ENCODE measurements at places on chromosomes 2 and 18.

GRCh38 chr2:95346231-95346737 lies 49.1 kb downstream of the KCNIP3 start:
- peak; percentile 54 for DNase-seq

DNA sequence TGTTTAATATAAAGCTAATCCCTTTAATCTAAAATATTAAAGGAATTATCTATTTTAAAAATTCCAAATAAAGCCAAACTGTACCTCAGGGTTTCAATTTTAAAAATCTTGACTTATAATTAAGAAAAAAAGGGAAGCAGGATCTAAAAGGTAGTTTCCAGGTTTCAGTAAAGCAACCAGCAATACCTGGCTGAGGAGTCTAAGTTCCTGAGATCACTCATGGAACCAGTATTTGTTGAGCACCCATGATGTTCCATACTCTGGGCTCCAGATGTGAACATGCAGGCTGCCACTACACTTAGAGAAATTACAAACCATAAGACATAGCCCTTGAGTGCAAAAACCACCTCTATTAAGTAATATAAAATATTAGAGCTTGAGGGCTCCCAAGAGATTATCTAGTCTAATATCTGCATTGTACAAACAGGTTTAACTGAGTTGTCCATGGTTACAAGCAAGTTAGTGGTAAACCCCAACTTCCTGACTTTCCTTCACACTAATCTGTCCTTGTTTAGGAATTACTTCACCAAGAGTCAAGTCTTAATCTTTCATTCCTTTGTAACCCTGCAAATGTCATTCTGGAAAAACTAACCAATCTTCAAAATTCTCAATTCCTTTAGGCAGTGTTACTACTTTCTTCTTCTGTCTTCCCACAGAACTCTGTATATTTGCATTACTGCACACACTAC lies 49.2 kb downstream of the CLASP1 start:
- DNase-seq: no peak

DNA sequence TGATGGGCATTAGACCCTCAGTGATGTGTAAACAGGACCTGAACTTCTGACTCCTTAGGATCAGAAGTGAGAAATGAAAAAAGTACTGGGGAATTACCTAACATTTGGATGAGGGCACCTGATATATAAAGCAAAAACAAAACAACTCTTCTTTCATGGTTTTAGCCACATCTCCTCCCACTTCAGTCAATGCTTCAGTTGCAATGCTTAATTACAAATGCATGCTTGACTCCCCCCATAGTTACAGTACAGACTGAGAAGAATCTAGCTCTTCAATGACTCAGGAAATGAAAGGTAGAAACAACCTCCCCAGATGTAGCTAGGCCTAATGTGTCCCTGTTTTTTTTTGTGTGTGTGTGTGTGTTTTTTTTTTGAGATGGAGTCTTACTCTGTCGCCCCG lies 276.8 kb upstream of the POU3F3 start:
- no peak for DNase-seq

- DNase-seq: no peak
Measured at GRCh38 chr2:71588497-71589170, 135.3 kb downstream of the DYSF start.

DNA sequence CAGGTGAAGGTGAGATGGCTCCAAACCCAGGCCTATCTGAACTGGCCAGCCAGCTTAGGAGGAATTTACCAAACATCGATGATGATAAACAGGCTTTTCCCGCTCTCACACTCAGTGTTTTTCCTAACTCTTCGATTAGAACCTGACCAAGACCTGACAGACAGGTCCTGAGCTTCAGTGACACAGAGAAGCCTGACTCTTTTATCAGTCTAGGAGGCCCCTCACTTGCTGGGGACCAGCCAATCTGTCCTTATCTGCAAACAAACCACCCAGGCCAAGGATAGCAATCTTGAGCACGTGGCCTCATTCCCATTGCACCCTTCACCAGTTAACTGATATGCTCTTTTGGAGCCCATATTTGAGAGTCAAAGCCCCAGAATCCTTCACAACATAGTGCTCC lies 1.9 kb upstream of the ITSN2 start:
- DNase-seq: no peak
